ENCODE measurements at places on chromosomes 11 and 22.

DNA sequence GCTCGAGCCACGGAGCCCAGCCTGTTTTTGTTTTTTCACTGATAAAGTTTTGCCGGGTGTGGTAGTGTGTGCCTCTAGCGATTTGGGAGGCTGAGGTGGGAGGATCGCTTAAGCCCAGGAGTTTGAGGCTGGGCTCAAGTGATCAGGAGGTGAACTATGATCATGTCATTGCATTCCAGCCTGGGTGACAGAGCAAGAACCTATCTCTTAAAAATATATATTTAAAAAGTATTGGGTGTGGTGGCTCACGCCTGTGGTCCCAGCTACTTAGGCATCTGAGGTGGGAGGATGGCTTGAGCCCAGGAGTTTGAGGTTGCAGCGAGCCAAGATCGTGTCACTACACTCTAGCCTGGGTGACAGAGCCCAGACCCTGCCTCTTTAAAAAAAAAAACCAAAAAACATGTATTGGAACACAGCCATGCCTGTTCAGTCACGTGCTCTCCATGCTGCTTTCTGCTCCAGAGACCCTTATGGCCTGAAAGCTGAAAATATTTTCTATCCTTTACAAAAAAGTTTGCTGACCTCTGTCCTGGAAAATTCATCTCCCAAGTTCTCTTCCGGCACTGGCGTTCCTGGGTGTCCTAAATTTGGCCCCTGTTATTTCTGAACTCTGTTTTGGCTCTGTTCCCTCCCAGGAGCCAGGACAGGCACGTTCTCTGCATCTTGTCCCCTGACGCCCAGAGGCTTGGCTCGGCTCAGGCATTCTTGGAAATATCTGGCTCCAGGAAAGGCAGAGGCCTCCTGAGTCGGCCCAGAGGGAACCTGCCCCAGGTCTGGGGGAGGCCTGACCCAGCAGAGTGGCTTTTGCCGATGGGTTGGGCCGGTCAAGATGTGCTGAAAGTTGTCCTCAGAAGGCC lies 61.3 kb upstream of the PPP6R3 start:
- DNase-seq = peak; percentile 26

GRCh38 chr11:61963282-61964057 lies 4.0 kb downstream of the FTH1 start:
- DNase-seq = peak; percentile 70

- no peak for DNase-seq
Observed at GRCh38 chr11:120562806-120563425, 51.4 kb downstream of the GRIK4 start.

GRCh38 chr22:28105413-28105812 lies 186.4 kb upstream of the PITPNB start:
- no peak for DNase-seq

- peak; percentile 5 for DNase-seq
Observed at GRCh38 chr11:109304159-109304558, 117.8 kb upstream of the C11orf87 start.

- DNase-seq = no peak
Observed at GRCh38 chr11:81368192-81368591, 1365.5 kb downstream of the FAM181B start.

GRCh38 chr11:95050595-95051202 lies 1.5 kb downstream of the KDM4F start:
- DNase-seq = no peak

GRCh38 chr22:35567351-35568141 lies 26.9 kb downstream of the RASD2 start:
- no peak for DNase-seq

GRCh38 chr11:71391796-71392195 lies 56.4 kb downstream of the DHCR7 start:
- DNase-seq = no peak

Measured in EH (cell line).